Sigmoid colon (tissue), 7 donors: ENCODE measurements at places on chromosomes 12 and 14. TPM values are rescaled to one million over a fixed set of nuclear protein-coding genes. Genes with fewer than 3 reads are reported as not detected.

DNA sequence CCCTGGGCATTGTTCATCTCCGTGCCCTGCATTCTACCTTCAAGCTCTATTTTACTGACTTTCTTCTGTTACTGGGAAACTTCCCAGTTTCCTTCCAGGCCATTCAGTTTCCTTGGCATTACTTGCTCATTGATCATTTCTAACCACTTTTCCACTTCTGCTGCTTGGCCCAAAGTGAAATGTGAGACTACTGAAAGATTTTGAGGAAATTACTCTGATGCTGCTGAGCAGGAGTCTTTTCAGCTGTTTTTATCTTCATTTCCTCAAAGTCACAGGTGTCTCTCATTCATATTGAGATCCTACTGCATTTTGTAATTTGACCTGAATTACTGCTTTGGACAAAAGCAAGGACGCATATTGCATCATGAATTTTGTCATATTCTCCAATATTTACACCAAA, 26.4 kb upstream of the DBX2 start:
- H3K36me3 ChIP-seq, result no peaks in the 10 kb centered on the region
- no peak for DNase-seq
- H3K4me1 ChIP-seq, result no peaks in the 10 kb centered on the region
- H3K4me3 ChIP-seq, result no peak overlapping the region

- H3K36me3 ChIP-seq, result no peaks in the 10 kb centered on the region
- no peaks in the 10 kb centered on the region for H3K4me1 ChIP-seq
- no peak for DNase-seq
- no peaks in the 10 kb centered on the region for H3K27me3 ChIP-seq
Measured at GRCh38 chr14:34072921-34073320, 122.0 kb upstream of the EGLN3 start.

- DNase-seq, result no peak
- no peak overlapping the region for H3K4me3 ChIP-seq
- H3K27me3 ChIP-seq, result no peaks in the 10 kb centered on the region
- H3K4me1 ChIP-seq, result peaks cover 3% of the 10 kb centered on the region
- peaks cover 19% of the 10 kb centered on the region for H3K36me3 ChIP-seq
- H3K27ac ChIP-seq, result no peak overlapping the region
Measured at GRCh38 chr14:31078766-31079165, 52.6 kb upstream of the STRN3 start.

- H3K27ac ChIP-seq, result no peak overlapping the region
- H3K27me3 ChIP-seq, result no peaks in the 10 kb centered on the region
- H3K4me1 ChIP-seq, result peaks cover 8% of the 10 kb centered on the region
- H3K36me3 ChIP-seq, result no peaks in the 10 kb centered on the region
- no peak for DNase-seq
Measured at GRCh38 chr14:22070119-22070982, 396.7 kb upstream of the OR4E1 start.

GRCh38 chr12:80551897-80552296, 107.9 kb downstream of the PTPRQ start:
- no peaks in the 10 kb centered on the region for H3K36me3 ChIP-seq
- no peaks in the 10 kb centered on the region for H3K4me1 ChIP-seq
- no peak overlapping the region for H3K4me3 ChIP-seq
- peak overlapping the region; percentile 22 for H3K27ac ChIP-seq

- peaks cover 24% of the 10 kb centered on the region for H3K4me1 ChIP-seq
- H3K27ac ChIP-seq, result peak overlapping the region; percentile 78
- H3K36me3 ChIP-seq, result no peaks in the 10 kb centered on the region
- peak overlapping the region; percentile 23 for H3K4me3 ChIP-seq
- DNase-seq, result peak; percentile 90
- H3K27me3 ChIP-seq, result no peaks in the 10 kb centered on the region
Measured at GRCh38 chr12:111636209-111636945, 37.3 kb upstream of the ATXN2 start.

- H3K27ac ChIP-seq, result no peak overlapping the region
- H3K36me3 ChIP-seq, result no peaks in the 10 kb centered on the region
- no peaks in the 10 kb centered on the region for H3K27me3 ChIP-seq
- no peaks in the 10 kb centered on the region for H3K4me1 ChIP-seq
- no peak overlapping the region for H3K4me3 ChIP-seq
Measured at GRCh38 chr12:75641031-75641780, 129.8 kb upstream of the KRR1 start.

DNA sequence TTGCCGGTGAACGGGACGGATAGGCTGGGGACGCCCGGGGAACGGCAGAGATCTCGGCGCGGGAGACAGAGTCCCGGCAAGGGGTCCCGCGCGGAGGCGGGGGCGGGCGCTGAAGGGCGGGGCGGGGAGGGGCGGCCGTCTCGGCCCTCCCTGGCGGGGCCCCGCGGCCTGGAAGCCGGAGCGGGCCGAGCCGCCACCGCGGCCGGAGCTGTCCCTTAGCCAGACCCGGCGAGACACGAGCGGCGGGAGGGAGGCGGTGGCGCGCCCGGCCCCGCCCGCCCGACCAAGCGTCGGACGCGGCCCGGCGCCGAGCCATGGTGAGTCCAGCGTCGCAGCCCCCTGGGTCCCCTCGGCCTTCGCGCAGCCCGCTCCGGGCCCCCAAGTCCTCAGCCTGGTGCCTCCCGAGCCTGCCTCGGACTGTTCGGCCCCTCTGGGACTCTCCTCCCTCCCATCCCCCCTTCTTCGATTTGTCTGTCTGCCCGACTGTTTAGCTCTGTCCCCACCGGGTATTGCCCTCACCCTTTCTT, at the start of gene ARHGEF40:
ARHGEF40 (plus strand) TSS at position 222 of the 527 bp plus-strand sequence; CDS start at position 315, 93 bp downstream.
- H3K27me3 ChIP-seq, result no peaks in the 10 kb centered on the region
- H3K36me3 ChIP-seq, result peaks cover 11% of the 10 kb centered on the region
- H3K4me1 ChIP-seq, result peaks cover 39% of the 10 kb centered on the region
- no peak for DNase-seq
- H3K4me3 ChIP-seq, result peak within 1 kb of the TSS; percentile 68

DNA sequence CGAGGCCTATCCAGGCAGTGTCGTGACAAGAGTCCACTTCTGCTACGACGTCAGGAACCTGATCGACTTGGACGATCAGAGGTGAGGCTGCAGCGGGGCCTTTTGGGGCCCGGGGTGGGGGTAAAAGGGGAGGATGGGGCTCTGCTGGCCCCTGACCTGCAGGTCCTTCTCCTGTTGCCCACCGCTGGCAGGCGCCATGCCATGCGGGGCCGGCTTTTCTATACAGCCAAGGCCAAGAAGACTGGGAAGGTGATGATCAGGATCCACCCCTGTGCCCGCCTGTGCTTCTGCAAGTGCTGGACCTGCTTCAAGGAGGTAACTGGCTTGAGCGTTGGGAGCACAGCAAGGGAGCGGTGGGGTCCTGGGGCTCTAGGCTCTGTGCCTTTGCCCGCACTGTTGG, 31.6 kb downstream of the NGB start:
- DNase-seq, result no peak
- no peaks in the 10 kb centered on the region for H3K36me3 ChIP-seq
- no peak overlapping the region for H3K4me3 ChIP-seq
- H3K27ac ChIP-seq, result no peak overlapping the region
- H3K4me1 ChIP-seq, result no peaks in the 10 kb centered on the region

- H3K4me1 ChIP-seq, result peaks cover 93% of the 10 kb centered on the region
- H3K36me3 ChIP-seq, result peaks cover 4% of the 10 kb centered on the region
- no peak overlapping the region for H3K4me3 ChIP-seq
Measured at GRCh38 chr12:120260607-120261006, 4.9 kb downstream of the PXN start.

DNA sequence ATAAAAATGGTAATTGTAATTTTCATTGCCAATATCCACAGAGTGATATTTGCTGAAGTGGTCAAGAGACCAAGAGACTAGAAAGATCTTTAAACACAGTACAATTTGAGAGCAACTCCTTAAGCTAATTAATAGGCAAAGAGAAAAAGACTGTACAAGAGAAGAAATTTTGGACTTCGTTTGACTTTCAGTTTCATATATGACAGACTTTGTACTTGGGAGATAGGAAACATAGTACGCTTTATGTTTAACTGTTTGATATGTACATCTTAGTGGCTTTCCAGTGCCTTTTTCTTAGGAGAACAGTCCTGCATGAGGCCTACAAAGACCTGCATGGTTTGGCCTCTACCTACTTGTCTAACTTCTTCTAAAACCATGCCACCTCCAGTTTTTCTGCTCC, 1118.1 kb downstream of the TRHDE start:
- no peaks in the 10 kb centered on the region for H3K27me3 ChIP-seq
- H3K36me3 ChIP-seq, result no peaks in the 10 kb centered on the region
- H3K27ac ChIP-seq, result no peak overlapping the region
- H3K4me3 ChIP-seq, result no peak overlapping the region
- no peaks in the 10 kb centered on the region for H3K4me1 ChIP-seq
- DNase-seq, result no peak

DNA sequence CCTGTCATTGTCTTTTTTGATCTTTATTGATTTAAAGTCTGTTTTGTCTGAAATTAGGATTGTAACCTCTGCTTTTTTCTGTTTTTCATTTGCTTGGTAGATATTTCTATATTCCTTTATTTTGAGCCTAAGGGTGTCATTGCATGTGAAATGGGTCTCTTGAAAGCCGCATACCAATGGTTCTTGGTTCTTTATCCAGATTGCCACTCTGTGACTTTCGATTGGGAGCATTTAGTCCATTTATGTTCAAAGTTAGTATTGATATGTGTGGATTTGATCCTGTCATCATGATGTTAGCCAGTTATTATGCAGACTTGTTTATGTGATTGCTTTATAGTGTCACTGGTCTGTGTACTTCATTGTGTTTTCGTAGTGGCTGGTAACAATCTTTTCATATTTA, 29.8 kb upstream of the PLBD1 start:
- no peaks in the 10 kb centered on the region for H3K4me1 ChIP-seq
- DNase-seq, result no peak
- H3K27me3 ChIP-seq, result no peaks in the 10 kb centered on the region
- no peak overlapping the region for H3K27ac ChIP-seq

- no peaks in the 10 kb centered on the region for H3K27me3 ChIP-seq
- H3K4me3 ChIP-seq, result no peak overlapping the region
- no peak overlapping the region for H3K27ac ChIP-seq
- DNase-seq, result no peak
Measured at GRCh38 chr14:25121337-25122129, 71.6 kb upstream of the STXBP6 start.

GRCh38 chr14:101347893-101348777, 213.2 kb upstream of the DIO3 start:
- DNase-seq, result no peak
- H3K4me3 ChIP-seq, result no peak overlapping the region
- no peaks in the 10 kb centered on the region for H3K36me3 ChIP-seq
- peaks cover 33% of the 10 kb centered on the region for H3K4me1 ChIP-seq
- no peaks in the 10 kb centered on the region for H3K27me3 ChIP-seq

GRCh38 chr12:55847603-55848291, 5.0 kb upstream of the MMP19 start:
- H3K36me3 ChIP-seq, result no peaks in the 10 kb centered on the region
- H3K4me1 ChIP-seq, result no peaks in the 10 kb centered on the region
- H3K4me3 ChIP-seq, result no peak overlapping the region
- H3K27me3 ChIP-seq, result no peaks in the 10 kb centered on the region

DNA sequence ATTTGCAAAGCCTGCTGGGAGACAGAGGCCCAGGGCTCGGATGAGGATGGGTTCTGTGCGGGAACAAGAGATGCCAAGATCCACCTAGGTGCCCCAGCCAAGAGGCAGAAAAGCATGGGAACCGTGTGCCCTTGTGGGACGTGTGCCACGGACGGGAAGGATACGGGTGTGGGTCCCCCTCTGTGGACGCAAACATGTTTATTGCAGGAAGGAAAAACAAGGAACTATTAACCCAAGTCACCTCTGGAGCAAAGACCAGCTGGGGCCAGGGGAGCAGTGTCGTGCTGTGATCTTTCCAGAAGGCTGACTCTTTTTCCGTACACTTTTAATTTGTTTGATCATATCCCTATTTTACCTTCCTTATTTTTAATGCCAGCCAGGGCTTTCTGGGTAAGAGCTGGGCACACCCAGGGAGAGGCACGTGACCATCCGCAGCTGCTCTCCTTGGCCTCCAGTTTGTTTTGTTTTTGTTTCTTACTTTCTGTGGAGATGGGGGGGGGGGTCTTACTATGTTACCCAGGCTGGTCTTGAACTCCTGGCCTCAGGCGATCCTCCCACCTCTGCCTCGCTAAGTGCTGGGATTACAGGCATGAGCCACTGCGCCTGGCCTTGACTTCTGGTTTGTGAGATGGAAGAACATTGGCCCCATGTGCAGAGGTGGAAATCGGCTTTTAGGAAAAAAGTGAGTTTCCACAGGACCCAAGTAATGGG, 20.7 kb downstream of the SCARB1 start:
- no peaks in the 10 kb centered on the region for H3K27me3 ChIP-seq
- DNase-seq, result no peak
- no peaks in the 10 kb centered on the region for H3K36me3 ChIP-seq
- no peak overlapping the region for H3K27ac ChIP-seq
- H3K4me3 ChIP-seq, result no peak overlapping the region

DNA sequence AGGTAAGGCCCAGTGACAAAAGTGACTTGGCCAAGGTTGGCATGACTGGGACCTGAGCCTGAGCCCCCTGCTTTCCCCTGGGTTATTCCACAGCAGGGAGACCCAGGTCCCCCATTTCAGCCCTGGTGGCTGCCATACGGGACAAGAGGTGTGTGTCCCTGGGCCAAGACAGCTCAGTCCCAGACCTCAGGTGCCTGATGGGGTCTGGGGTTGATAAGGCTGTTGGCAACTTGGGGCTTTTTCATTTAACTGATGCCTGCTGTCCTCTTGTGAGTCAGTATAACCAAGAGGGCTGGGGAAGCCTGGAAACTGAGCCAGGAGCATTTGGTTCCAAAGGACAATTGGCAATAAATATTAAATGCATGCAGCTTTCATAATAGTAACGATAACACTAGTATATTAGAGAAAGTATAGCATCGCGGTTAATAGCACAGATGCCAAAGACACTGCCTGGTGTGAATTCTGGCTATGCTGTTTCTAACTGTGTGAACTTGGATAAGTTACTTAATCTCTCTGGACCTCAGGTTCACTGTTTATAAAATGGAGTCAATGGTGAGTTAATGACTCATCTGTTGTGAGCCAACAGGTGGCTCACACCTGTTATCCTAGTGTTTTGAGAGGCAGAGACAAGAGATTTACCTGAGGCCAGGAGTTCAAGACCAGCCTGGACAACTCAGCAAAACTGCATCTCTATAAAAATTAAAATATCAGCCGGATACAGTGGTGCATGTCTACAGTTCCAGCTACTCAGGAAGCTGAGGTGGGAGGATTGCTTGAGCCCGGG, 898 bp downstream of the SDSL start:
- H3K4me1 ChIP-seq, result peaks cover 5% of the 10 kb centered on the region
- peak overlapping the region; percentile 49 for H3K4me3 ChIP-seq
- no peaks in the 10 kb centered on the region for H3K36me3 ChIP-seq
- H3K27ac ChIP-seq, result peak overlapping the region; percentile 46

- no peak for DNase-seq
- no peak overlapping the region for H3K4me3 ChIP-seq
- peaks cover 25% of the 10 kb centered on the region for H3K4me1 ChIP-seq
- no peak overlapping the region for H3K27ac ChIP-seq
Measured at GRCh38 chr12:45762185-45763110, 32.9 kb downstream of the ARID2 start.

- no peaks in the 10 kb centered on the region for H3K27me3 ChIP-seq
- H3K36me3 ChIP-seq, result no peaks in the 10 kb centered on the region
- H3K27ac ChIP-seq, result peak overlapping the region; percentile 92
Measured at GRCh38 chr12:52043386-52044212, 7.6 kb upstream of the NR4A1 start.

GRCh38 chr12:62846491-62846890, 88.5 kb downstream of the PPM1H start:
- H3K4me1 ChIP-seq, result no peaks in the 10 kb centered on the region
- H3K36me3 ChIP-seq, result no peaks in the 10 kb centered on the region
- H3K4me3 ChIP-seq, result no peak overlapping the region
- no peaks in the 10 kb centered on the region for H3K27me3 ChIP-seq

Gene LTA4H
- polyA plus RNA-seq, result 41.4 TPM

Gene GPD1
- 3.0 TPM for polyA plus RNA-seq

Gene MANSC4
- polyA plus RNA-seq, result not detected

Gene VRTN
- polyA plus RNA-seq, result not detected

Gene ANO4
- polyA plus RNA-seq, result not detected

Gene PTPN21
- 7.3 TPM for polyA plus RNA-seq

Gene BCL2L2
- 63.3 TPM for polyA plus RNA-seq

Gene SPIC
- polyA plus RNA-seq, result not detected

Gene LGR5
- polyA plus RNA-seq, result 0.23 TPM

Gene CEBPE
- 0.28 TPM for polyA plus RNA-seq

Gene FCF1
- 22.2 TPM for polyA plus RNA-seq

Gene ZC2HC1C
- 4.6 TPM for polyA plus RNA-seq
